ENCODE measurements at places on chromosomes 1 and 21.

DNA sequence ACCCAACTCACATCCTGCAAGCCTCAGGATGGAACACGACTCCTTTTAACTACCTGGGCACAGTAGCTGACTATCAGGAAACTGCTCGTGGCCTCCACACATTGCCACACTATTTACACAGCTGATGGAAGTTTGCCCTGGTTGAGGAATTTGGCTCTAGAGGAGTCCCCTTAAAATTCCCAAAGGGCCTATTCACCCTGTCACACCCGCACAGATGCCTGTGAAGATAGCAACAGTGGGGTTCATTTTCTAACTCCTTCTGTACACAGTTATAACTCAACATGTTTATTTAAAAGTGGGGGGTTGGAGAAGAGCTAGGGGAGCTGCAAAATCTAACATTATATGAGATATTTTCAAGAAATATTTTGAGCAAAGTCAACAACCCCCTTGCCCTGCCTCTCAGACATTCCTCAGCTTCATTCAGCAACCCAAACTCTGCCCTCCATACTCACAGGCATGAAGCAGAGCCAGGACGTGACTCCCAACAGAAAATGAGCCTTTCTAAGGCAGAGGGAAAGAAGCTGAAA, 35.8 kb upstream of the CCN1 start:
- DNase-seq, result no peak

- no peak for DNase-seq
These were observed 148.7 kb downstream of the SETD4 start for GRCh38 chr21:35911412-35912191.

DNA sequence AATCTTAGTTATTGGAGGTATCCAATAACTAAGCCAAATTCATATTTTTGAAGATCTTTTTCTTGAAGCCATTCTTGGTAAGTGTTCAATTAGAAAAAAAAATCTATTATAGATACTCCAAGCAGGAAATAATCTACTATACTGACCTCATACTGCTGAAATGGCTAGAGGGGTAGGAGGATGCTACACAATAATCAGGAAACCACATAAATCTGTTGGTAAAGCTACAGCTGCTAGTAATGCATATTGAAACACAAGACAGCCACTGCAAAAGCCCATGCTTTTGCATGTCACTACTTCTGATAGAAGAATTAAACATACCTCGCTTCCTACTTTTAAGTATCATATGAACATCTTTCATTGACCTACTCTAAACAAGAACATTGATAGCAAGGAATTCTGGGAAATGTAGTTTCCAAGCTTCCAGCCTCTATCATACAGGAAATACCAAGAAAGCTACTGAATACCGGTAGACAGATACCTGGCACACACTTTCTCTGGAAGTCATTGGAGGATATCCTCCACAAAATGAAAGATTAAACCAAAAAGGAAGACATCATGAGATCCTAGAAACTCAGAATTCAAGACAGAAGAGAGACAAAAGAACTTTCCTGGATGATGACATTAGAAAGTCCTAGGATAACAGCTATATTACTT, 103.0 kb upstream of the VAV3 start:
- DNase-seq, result no peak

- no peak for DNase-seq
These were observed 16.8 kb downstream of the RIPK4 start for GRCh38 chr21:41750051-41750450.

- no peak for DNase-seq
These were observed 12.6 kb downstream of the SCNN1D start for GRCh38 chr1:1292851-1293250.

DNA sequence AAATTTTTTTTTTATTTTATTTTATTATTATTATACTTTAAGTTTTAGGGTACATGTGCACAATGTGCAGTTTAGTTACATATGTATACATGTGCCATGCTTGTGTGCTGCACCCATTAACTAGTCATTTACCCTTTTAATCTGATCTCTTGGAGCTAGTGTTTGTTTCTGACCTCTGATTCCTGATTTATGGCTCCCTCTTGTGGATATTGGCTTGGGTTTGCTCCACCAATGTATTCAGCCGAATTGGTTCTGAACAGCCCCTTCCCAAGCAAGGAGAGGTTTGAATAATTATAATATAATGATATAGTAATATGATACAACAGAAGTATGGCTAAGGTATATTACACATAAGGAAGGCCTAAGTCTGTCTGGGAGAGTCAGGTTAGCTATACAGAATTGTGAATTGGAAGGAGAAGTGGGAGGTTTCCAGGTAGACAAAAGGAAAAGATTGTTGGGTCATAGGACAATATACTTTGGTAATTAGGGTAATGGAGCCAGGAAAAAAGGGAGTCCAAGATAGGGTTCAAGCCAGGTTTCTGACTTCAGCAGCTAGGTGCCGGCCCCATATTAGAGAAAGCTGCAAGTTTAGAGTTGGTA, 53.1 kb upstream of the HMCN1 start:
- DNase-seq, result no peak

DNA sequence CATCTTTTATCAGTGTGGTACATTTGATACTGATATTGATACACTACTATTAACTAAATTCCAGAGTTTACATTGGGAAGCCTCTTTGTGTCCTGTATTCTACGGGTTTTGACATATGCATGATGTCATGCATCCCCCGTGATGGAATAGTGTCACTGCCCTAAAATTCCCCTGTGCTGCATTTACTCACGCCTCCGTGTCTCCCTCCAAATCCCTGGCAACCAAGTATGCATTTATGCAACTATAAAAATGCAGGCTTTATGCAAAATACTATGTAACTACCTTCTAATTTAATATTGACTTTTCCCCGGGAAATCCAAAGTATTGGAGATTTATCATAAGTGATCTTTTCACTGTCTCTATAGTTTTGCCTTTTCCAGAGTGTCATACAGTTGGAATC, 453.7 kb upstream of the RUNX1 start:
- no peak for DNase-seq

DNA sequence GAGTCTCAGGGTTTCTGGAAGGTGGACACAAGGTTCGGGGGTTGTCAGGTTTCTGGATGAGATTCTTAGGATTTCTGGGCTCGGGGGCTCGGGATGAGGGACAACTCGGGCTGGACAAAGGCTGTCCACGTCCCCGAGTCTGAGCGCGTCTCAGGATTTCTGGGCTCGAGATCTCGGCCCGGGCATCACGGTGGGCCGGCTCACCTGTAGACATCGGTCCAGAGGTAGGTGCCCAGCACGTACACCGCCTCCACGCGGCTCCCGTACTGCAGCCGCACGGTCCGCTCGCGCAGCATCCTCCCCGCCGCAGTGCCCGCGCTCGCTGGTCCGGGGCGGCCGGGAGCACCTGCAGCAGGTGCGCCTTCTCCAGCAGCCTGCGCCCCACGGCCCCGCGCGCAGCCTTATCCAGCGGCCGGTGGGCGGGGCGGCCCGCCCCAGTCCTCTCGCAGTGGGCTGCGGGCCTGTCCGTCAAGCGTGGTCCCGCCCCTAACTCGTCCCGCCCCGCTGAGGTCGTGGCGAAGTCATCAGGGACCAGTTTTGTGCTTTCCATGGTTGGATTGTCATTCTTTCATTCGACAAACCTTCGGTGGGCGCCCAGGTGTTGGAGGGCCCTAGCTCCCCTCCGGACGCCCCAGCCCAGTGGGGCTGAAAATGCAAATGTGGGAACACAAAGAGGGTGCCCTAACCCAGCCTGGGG, at the start of gene PADI2:
Gene PADI2, minus strand, starts transcription at position 376 of the 697 bp plus-strand sequence. Its CDS starts 80 bp downstream, at position 296.
- peak; percentile 61 for DNase-seq

DNA sequence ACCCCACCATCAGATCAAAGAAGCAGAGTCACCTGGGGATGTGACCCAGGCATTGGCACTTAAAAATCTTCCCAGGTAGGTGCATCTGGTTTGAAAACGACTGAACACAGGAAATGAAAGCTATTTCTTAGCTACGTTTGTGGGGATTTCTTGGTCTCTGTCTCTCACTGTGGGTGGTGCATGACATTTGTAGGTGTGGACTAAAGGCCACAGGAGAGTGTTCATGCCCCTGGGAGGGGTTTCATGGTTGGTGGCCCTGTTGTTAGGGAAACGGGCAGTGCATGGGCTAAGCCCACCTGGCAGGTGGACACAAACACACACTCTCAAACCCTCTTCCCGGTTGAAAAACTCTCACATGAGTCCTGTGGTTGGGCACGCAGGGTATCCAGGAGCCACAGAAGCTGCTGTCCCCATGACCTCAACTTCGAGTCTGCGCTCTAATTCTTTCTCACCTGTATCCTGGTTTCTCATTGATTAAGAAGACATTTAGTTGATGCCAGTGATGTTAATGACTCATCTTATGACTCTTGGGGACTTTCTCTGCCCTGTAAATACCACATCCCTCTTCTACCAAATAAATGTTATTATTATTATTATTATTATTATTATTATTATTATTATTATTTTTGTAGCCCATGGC, 119.4 kb downstream of the MRPS6 start:
- DNase-seq, result no peak

DNA sequence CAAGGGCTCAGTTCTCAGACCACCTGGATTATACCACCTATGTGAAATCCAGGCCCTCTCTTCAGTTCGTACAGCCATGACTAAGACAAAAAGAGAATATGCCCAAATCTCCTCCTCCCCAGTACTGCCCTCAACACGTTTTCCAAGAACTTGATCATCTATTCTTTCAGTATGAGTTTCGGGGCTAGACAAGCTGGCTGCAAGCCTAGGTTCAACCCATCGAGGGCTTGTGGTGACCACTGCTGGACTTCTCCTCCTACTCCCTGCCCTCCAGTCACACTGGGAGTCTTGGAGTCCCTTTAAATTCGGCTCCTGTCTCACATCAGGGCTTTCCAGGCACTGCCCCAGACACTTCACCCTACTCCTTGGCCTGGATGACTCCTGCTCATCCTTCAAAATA, 352.3 kb downstream of the KCNH1 start:
- DNase-seq, result no peak

DNA sequence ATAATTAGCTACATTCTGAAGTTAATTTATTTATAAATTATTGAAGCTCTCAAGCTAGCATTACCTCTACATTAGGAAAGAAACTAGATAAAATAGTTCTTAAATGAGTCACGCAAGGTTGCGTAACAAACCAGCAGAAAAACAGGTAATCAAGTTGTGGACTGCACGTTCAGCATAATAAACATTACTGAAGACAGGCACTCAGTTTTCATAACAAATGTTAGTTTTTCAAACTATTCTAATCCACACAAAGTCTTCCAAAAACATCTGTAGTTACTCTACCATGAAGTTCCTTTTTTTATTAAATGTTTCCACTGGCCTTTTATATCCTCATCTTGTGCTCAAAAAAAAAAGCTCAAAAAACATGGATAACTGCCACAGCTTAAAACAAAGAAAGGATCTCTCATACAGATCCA, 1.3 kb downstream of the TOR1AIP2 start:
- no peak for DNase-seq

GRCh38 chr21:37994211-37994610, 78.0 kb upstream of the KCNJ6 start:
- no peak for DNase-seq

- DNase-seq, result no peak
These were observed 210.7 kb upstream of the PTBP2 start for GRCh38 chr1:96510911-96511310.

GRCh38 chr1:19765623-19766022, 34.1 kb downstream of the TMCO4 start:
- DNase-seq, result no peak

DNA sequence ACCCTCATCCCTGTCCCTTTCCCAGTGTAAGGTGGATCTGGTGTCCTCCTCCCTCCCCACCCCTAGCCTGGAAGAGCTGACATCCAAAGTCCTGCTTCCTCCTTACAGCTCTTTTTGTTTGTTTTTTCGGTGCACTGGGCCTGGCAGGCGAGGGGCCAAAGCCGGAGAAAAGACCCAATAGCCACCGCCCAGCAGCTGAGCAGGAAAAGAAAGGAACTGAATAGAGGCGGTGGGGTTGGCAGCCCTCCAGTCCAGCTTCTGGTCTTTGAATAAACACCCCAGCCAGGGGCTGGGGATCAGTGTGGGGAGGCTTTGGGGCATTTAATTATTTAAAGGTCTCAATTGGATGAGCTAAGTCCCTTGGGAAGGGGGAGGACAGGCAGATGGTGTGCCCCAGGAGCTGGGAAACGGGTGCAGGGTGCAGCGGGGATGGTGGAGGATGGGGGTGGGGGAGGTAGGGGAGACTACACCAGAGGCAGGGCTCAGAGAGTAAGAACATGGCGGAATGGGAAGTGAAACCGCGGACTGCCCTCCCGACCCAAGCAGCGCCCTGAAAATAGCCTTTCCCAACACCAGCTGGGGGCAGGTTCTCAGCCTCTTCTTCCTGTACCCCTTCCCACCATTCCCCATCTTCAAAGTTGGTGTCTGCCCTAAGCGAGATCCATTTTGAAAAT, 20.2 kb downstream of the BTG2 start:
- peak; percentile 83 for DNase-seq
